HEK293T (cell line): ENCODE measurements at places on chromosomes 2 and 18.

GRCh38 chr2:177460973-177461585 lies 68.5 kb downstream of the AGPS start:
- DNase-seq = no peak

- no peak for DNase-seq
Measured at GRCh38 chr2:12083081-12083581, 336.7 kb downstream of the LPIN1 start.

- DNase-seq = no peak
Measured at GRCh38 chr2:9971105-9971818, 19.8 kb downstream of the GRHL1 start.

- no peak for DNase-seq
Measured at GRCh38 chr2:46091004-46091403, 206.2 kb upstream of the EPAS1 start.

DNA sequence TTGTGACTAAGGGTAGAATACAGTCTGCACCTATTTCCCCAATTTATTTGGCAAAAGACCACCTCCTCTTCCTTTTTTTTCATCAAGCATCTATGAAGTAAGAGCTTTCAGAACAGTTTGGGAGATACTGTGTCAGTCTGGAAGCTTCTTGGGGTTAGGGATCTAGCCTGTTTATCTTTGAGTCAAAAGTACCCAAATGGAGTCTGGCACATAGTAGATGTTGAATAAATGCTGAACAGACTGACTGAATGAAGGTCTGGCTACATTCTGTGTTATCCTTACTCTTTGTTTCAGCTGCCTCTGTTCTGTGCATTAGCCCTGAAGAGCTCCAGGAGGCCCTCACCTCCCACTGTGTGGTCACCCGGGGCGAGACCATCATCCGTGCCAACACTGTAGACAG lies 223.2 kb downstream of the MYO3B start:
- no peak for DNase-seq

GRCh38 chr2:2850859-2851258 lies 519.8 kb upstream of the MYT1L start:
- no peak for DNase-seq

DNA sequence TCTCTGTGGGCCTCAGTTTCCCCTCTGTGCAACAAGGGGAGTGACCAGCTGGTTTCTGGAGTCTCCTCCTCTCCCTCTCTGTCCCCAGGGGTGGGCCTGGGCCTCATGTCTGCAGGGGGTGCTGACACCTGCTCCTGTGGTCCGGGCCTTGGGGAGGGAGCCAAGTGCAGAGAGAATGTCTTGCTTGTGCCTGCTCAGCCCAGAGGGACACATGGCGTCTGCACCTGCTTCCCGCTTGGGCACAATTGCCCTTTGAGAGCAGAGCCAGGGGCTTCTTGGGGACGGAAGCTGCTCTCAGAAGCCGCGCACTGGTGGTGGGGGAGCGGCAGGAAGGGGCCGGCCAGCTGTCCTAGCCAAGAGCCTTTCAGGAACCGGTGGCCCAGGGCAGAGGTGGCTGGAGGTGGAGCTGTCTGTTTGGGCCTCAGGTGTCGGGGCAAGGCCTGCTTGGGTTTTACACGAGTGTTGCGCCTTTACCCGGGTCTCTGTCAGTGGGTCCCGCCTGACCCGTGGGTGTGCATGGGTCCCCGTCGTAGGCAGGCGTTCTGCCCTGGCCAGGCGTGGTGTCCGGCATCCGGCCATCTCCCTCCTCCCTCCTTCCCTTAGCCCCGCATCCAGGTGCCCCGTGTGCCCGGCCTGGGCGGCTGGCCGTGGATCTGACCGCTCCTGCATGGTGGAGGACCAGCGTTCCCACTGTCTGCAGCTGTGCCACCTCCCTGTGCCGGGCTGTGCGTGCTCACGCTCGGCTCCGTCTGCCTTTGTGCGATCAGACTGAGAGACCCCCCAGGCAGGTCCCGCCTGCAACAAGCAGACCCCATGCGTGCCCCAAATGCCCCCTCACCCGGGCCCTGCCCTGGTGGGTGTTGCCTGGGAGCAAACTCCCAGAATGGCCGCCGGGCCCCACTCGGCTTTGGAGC lies 4.0 kb downstream of the NEU4 start:
- no peak for DNase-seq

GRCh38 chr2:1603521-1603920 lies 140.8 kb downstream of the PXDN start:
- no peak for DNase-seq

- DNase-seq = no peak
Measured at GRCh38 chr2:25650256-25650655, 23.1 kb downstream of the DTNB start.

DNA sequence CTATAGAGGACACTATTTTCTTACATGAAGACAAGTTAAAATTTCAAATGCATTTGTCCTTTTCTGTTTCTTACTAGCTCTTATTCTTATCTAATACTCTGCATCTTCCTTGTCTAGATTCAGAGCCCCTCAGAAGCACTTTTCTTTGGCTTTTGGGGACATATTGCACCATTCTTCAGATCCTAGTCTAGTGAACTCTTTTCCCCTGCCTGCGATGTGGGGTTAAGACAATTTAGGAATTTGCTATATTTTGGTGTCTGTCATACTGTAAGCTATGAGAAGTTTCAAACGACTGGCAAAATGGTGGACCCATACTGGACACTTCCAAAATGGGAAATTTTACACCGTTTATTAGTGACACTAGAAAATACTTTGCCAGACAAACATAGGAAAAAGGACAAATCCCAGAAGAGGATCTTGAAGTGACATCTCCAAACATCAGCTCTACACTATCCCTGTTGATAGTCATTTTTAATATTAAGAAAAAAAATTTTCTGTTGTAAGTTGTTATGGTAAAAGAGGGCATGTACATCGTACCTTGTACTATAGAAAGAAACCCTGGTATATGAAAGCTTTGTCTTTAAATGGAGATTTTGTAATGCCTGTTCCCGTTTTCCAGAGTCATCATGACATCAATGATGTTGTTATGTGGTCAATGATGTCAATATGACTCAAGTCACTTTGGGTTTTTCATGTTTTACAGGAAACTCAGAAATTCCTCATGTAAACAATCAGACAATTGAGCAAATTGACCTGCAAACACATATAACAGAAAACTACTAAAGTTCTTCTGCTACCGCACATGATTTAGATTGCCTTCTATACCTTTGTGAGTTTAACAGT lies 4.4 kb upstream of the KYNU start:
- DNase-seq = no peak

DNA sequence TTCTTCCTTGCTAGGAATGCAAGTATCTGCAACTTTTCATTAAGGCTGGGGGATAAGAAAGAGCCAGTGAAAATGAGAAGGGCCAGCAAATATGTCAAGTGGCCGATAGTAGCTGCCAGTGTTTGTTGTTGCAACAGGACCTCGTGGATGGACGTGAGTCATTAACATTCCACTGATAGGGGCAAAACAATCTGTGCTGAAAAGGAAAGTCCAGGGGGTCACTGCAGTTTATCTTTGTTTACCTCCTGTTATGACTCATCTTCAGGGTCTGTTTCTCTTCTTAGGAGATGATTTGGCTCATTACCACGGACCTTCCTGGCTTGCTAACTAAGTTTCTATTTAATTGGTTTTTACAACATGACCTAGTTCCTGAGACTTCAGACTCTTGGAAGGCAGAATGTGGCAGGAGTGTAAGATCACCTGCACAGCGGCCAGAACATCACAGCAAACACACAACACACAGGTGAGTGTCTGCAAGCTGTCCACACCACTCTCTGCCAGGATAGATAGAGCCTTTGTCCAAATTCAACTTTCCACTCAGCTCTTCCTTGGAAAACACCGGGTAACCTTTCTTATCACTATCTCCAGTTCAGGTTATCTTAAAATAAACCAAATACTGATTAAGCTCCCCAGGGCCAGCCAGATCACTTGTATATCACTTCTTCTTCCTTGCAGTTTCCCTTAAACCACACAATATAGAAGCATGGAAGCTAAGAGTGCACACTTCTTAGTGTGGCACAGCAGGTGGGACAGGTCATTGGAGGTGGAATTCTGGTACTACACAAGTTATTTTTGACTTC lies 157.5 kb upstream of the LMAN1 start:
- peak; percentile 10 for DNase-seq

DNA sequence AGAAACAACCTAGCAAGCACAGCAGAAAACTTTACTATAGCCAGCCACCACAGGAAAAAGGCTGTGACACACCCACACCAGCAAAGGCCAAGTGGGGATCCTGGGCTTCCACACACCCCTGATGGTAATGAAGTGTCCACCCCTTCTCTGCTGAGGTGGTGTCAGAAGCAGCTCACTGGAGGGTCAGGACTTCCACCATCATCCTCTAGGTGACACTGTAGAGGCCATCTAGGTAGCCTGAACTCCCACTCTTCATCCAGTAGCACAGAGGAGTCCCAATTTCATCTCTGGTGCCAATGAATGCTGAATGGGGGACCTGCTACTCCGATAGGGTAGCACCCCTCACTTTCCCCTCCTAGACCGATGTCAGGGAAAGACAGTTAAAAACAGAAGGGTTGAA lies 1544.4 kb downstream of the LRP1B start:
- DNase-seq = peak; percentile 63

- no peak for DNase-seq
Measured at GRCh38 chr2:158172719-158173118, 71.0 kb downstream of the UPP2 start.

GRCh38 chr2:158011055-158011771 lies 90.5 kb upstream of the UPP2 start:
- DNase-seq = no peak

- DNase-seq = no peak
Measured at GRCh38 chr2:133004623-133005022, 334.6 kb upstream of the LYPD1 start.

GRCh38 chr2:206424134-206424533 lies 19.2 kb upstream of the ADAM23 start:
- no peak for DNase-seq

DNA sequence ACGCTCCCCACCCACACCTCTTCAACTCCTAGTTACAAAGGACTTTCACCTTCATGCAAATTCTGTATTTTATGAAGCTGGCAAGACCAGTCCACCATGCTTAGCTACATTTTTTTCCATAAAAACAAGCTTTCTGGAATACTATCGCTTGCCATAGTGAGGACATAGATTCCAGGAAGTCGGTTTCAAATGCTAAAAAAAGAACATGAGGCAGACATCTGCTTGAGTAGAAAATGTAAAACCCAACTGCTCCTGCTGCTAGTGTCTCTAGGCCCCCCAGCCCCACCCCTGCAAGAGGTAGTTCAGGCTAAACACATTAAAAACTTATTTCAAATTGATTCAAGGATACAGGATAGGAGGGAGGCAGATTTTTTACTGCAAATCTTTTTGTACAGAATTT lies 148.9 kb downstream of the SMAD2 start:
- DNase-seq = no peak

GRCh38 chr2:24559473-24560113 lies 68.5 kb downstream of the NCOA1 start:
- no peak for DNase-seq
